ENCODE measurements at places on chromosomes 2 and 18.

- DNase-seq = no peak
Observed at GRCh38 chr2:100785626-100786296, 34.2 kb upstream of the NPAS2 start.

GRCh38 chr18:24397131-24397693, 412 bp downstream of the OSBPL1A start:
- DNase-seq = no peak

- no peak for DNase-seq
Observed at GRCh38 chr2:24076849-24077534, 866 bp upstream of the SF3B6 start.

GRCh38 chr2:127217470-127218325, 2.4 kb downstream of the CYP27C1 start:
- no peak for DNase-seq

GRCh38 chr2:24287171-24287570, 73.2 kb downstream of the ITSN2 start:
- DNase-seq = no peak

DNA sequence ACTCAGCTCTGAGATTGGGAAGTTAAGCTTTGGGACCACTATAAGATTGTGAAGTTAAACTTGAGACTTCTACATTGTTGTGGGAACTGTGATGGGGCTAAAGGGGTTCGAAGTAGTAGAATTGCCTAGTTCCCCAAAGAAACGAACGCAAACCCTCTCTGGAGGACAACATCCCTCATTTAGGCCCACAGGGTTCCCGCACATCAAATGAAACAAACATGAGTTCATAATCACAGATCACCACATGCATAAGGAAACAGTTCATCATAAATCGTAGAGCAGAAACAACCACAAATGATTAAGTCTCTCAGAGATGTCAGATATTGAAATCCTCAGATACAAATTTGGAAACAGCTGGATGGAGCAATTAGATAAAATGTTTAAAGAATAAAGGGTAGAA, 55.9 kb upstream of the HPCAL1 start:
- no peak for DNase-seq

GRCh38 chr18:74331404-74331803, 15.8 kb downstream of the C18orf63 start:
- no peak for DNase-seq

DNA sequence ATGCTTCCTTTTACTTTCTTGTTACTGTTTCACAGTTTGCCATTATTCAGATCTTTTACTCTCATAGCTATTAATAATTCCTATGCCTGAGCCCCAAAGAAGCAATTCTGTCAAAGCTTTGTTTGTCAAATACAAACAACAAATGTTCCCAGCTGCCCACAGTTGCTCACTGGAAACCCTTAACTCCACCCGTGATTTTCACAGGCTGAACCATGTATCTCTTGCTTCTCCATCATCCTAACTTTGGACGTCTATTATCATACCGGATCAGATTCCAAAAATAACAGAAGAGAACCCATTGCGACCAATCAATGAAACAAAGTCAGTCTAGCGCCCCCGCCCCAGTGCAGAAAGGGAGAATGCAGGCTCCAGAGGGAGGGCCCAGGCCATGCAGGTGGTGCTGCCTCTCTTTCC, 24.2 kb downstream of the COLEC12 start:
- DNase-seq = no peak

DNA sequence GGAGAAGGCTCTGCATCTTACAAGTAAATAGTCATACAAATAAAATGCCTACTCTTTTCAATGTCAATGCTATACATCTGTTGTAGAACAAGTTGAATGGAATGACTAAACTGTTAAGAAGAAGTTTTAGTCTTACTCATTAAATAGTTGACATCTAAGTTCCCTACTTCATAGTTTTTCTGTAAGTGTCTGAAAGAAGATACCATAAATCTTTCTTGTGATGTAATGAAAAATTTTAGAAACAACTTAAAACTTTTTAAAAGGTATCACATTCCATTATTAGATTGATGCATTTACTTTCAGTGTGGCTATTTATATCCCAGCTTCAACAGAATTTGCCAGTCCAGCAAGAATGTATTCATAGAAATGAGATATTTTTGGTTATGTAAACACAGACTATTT, 185.2 kb upstream of the EPC2 start:
- no peak for DNase-seq

- no peak for DNase-seq
Observed at GRCh38 chr2:216632952-216633615, at the start of gene IGFBP2. Gene IGFBP2, plus strand, starts transcription at chr2:216633420. Its CDS starts 104 bp downstream, at chr2:216633524.

DNA sequence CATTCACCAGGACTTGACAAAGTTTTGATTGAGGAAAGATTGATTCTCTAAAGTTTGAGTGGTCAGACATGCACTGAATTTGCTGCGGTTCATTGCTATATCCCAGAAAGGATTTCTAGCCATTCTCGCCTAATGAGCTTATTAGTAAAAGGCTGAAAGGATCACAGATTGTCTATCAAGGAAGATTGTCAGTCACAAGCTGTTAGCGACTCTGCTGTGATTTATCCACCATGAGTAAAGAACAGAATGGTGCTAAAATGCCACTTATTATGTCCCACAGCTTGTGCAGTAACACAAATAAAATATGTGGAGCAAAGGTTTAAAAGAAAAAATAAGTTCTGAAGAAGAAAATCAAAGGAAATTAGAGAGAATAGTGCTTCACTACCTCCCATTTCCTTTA, 701.2 kb upstream of the CDH7 start:
- DNase-seq = no peak

DNA sequence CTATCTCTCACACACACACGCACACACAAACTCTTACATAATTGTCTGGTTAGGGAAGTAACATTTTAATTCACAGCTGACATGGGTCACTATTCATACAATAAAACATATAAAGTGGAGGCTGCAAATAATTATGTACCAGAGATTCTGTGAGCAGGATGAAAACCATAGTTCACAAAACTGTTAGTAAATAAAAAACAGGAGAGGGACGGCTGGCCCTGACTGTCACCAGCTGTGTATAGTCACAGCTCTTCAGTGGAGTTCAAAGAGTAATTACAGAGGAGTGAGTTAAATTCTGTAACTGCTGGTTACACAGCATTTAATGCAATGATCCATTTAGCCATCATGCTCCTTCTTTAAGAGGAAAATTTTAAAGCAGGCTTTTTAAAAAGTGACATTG, 76.9 kb downstream of the NRXN1 start:
- DNase-seq = no peak

- DNase-seq = no peak
Observed at GRCh38 chr2:207734636-207735512, 23.4 kb downstream of the CCNYL1 start.

DNA sequence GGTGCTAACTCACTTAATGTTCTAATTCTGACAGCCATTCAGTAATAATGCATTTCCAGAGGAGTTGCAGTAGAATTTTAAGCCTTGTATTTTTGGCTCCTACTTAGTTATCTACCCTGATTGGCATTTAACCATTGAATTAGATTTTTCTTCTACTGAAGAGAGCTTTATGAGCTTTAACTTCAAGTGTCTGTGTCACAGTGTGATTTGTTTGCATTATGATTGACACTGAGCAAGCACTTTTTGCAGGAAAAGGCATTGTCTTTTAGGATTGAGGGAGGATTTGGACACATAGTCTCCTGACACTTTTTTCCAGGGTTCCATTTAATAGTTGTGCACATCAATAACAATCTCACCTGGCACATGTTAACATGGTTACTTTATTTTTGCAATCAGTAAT, 26.7 kb downstream of the LYPD6 start:
- DNase-seq = no peak

GRCh38 chr2:16151651-16152050, 211.3 kb downstream of the MYCN start:
- no peak for DNase-seq

DNA sequence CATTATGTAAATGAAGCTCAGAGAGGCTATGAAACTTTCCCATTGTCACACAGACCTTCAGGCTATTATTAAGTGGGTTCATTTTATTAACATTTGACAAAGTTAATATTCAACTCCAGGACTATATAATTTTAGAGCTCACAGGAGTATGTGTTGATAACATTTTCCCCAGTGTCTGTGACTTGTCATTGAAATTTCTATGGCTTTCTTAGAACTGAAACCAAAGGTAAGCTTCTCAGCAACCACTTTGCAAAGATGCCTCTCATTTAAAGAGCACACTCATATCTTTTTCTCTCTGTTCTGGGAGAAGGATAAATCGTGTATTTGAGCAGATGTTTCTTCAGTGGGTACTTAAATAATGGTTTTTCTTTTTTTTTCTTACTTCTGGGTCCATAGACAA, 61.8 kb upstream of the LHCGR start:
- DNase-seq = no peak

GRCh38 chr18:10560452-10561045, 34.7 kb downstream of the NAPG start:
- no peak for DNase-seq

Measured in activated T-helper 1 cell treated with anti-CD3 and anti-CD28 coated beads, Interleukin-2, amount 50 U/mL, for 16 hours (primary cell).